ENCODE measurements at places on chromosomes 6 and 20.

- DNase-seq: no peak
These were observed 138.3 kb downstream of the IPCEF1 start for GRCh38 chr6:154218301-154218700.

DNA sequence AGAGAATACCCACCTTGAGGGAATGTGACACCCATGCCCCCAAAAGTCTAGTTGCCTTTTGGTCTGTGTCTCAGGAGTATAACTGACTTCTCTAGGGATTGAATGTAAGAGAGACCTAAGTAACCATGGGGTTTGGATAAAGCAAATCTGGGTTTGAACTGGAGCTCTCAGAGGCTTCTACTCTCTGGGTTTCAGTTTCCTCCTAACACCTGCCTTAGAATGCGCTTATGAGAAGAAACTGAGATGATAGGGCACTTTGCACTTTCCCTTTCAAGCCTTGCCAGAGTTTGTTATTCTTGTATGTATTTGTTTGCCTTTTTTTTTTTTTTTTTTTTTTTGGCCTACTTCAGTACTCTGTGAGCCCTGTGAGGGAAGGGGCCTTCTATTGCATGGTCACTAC lies 19.4 kb downstream of the SDHAF4 start:
- DNase-seq: peak; percentile 50

GRCh38 chr6:98724537-98724936 lies 109.8 kb upstream of the POU3F2 start:
- DNase-seq: no peak

DNA sequence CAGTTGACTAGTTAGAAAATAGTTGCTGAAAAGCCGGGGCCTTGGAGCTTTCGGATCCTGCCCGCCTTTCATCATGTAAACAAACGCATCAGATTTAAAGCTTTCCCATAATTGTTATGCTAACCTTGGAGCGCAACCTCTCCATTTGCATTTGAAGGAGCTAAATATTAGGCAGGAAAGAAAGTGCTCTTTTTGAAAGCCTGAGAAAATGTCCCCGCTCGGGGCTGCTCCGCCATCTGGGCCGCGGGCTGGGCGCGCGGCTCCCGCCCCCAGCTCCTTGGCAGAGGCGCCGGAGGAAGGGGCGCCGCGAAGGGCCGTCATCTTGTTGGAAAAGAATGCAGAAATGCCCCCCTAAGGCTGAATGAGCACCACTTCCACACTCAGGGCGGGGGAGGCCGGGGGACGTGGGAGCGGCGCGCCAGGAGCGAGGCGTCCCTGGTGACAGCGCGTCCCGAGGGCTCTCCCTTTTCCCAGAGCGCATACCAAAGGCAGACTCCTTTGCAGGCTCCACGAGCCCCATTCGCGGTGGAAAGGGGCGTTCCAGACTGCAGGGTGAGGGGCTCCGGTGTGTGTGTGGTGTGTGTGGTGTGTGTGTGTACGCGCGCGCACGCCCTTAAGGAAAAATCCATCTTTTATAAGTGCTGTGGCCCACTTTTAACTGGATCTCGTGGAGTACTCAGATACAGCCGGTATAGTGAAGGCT lies 145.6 kb upstream of the ID4 start:
- DNase-seq: no peak

GRCh38 chr20:32455901-32456701 lies 98.0 kb downstream of the ASXL1 start:
- no peak for DNase-seq

DNA sequence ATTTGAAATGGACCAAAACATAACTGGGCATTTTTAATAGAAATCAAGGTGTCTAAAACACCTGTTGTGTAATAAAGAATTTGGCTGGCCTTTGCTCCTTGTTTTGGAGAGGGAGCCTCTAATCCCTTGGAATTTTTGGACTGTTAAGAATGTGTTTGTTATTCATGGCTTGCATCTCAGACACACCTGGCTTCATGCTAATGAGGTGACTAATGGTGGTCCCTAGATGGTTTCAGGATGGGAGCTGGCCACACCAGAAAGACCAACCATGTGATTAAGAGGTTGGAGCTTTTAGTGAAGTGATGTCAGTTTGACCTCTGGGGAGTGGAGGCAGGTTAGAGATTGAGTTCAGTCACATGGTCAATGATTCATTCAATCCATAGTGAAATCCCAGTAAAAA lies 328.4 kb downstream of the DHX35 start:
- no peak for DNase-seq

DNA sequence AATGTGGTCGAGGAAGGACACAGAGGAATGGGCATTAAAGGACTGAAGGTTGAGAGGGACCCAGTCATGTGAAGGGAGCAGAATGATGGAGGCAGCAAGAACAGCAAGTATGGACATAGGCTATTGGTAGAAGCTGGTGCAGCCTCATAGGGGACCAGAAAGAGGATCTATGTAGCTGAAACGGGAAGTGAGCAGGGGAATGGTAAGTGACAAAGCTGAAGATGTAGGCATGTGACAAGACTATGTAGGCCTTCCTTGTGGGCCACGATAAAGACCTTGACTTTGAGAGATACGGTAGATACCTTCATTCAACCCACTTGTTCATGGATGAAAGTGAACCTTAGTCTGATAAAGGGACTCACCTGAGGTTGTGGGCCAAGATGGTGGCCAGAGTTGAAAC lies 3.5 kb downstream of the CTNNBL1 start:
- peak; percentile 45 for DNase-seq

GRCh38 chr6:31581434-31582229 lies 592 bp downstream of the LTB start:
- DNase-seq: no peak

GRCh38 chr20:11182720-11183119 lies 508.9 kb upstream of the JAG1 start:
- no peak for DNase-seq

DNA sequence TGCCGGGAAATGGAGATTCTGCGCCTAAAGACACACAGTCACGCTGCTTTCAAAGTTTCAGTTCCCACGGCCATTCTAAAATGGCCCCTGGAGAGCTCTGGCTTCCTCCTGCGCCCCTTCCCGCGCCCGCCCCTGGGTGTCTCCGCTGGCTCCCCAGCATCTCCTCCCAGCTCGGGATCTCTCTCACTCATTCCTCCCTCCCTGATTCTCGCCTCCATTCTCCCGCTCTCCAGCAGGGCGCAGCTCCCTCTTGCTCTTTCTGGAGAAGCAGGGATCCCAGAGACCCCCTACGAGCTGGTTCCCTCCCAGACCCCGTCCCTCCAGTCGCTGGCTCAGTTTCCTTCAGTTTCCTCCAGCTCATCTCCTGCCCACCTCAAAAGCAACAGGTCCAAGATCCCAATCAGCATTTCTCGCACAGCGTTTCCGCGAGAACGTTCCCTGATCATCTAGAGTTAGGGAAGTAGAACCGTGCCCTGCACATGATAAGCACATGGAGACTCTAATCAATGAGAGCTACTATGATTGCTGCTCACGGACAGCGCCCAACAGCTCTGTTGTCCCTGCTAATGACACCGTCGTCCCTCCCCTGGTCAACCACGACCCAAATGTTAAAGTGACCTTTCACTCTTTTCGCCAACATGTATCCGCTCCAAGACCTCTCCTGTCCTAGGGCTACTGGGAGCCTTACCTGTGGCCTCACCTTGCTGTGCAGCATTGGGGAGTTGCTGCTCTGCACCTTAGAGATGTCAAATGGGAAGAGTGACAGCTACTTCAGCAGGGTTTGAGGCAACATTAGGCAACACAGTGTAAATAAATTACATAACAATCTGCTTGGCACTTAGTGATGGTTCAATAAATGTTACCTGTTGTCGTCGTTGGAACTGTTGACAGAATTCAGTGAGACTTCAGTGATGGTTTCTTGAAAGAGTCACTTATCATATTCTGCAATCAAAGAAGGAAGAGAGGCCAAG lies 218.5 kb upstream of the QKI start:
- no peak for DNase-seq

DNA sequence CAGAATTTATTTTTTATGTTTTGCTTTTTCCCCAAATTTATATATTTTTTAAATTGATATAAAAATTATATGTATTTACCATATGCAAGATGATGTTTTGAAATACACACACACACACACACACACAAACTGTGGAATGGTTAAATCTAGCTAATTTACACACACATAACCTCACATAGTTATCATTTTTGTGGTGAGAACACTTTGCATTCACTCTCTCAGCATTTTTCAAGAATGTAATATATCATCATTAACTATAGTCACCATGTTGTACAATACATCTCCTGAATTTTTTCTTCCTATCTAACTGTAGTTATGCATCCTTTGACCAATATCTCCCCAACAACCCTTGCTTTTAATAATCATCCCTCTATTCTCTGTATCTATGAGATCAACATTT lies 52.2 kb downstream of the GFRAL start:
- no peak for DNase-seq

- no peak for DNase-seq
These were observed 2.4 kb downstream of the HM13 start for GRCh38 chr20:31516651-31517050.

DNA sequence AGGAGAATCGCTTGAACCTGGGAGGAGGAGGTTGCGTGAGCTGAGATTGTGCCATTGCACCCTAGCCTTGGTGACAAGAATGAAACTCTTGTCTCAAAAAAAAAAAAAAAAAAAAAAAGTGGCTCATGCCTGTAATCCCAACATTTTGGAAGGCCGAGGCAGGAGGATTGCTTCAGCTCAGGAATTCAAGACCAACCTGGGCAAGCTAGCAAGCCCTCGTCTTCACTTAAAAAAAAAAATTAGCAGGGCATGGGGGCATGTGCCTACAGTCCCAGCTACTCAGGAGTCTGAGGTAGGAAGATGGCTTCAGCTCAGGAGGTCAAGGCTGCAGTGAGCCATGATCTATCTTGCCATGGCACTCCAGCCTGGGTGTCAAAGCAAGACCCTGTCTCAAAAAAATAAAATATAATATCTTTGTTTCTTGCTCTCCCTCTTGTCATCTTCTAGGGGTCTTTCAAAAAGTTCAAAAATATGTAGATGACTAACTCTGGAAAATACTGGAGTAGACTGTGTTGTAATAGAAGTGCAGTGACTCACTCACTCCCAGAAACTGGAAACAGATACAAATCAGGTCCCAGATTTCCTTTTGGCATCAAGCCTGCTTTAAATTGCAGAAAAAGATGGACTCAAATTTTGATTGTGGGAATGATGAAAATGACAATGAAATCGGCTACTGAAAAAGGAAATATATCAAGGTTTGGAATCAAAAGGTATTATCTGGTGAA lies 2.8 kb upstream of the GINM1 start:
- DNase-seq: no peak
